ENCODE measurements at places on chromosomes 5 and 9.

- no peak for DNase-seq
These were observed 179.2 kb downstream of the HSPA4 start for GRCh38 chr5:133230823-133231578.

GRCh38 chr9:98766586-98766985 lies 29.8 kb downstream of the ANKS6 start:
- no peak for DNase-seq

- DNase-seq, result no peak
These were observed 1.2 kb upstream of the CAPSL start for GRCh38 chr5:35939639-35940038.

- no peak for DNase-seq
These were observed 47.9 kb downstream of the MEGF10 start for GRCh38 chr5:127338501-127338900.

DNA sequence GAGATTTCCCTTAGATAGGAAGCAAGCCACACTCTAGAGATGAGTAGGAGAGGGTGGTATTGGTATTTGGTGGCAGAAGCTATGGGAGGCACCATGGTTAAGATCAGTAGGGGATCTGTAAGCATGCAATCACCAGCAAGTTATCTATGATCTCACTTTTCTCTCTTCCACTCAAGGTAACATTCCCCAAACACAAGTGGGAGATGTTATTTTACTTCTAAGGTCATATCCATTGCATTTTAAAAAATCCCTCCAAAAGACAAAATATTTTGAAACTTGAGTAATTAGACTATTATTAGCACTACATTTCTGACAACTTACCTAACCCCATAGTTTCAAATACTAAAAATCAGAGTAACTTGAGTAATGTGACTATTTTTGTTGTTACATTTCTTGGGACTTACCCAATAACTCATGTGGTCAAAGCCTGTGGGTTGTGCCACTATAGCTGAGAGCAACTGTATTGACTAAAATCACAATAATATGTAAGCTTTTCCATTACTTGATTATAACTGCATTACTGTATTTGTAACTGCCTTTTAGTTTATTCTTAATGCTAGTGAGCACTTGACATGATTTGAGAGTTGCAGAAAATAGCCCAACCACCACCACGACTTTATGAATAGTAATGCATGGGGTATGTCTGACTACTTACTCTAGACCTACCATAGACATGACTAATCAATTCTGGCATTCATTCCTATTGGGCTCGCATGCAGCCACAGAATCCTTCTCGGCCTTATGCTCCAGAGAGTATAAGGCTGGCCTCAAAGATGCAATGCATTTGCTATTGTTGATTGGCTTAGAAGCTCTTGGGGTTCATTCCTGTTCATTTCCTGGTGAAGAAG lies 264.7 kb downstream of the TRIM32 start:
- DNase-seq, result no peak

- DNase-seq, result no peak
These were observed 40.7 kb downstream of the TRIP13 start for GRCh38 chr5:933251-933861.

DNA sequence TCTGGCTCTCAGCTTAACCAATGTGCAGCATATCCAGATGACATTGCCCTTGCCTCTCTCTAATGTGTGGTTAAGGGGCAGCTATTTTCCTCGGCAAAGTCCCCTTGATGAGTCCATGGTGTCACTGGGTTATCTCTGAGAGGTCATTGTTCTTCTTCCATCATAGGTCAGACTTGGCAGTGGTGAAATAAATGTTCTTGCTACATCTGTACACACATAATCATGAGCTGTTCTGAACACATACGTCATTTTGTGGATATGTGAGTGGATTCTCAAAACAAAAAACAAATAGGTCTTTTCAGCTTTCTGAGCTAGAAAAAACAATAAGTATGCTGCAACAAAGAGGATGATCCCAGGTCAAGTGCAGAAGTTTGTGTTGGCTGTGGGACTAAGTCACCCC lies 134.7 kb upstream of the PTPN3 start:
- DNase-seq, result no peak

GRCh38 chr5:94820488-94820887 lies 202.0 kb downstream of the SLF1 start:
- no peak for DNase-seq

DNA sequence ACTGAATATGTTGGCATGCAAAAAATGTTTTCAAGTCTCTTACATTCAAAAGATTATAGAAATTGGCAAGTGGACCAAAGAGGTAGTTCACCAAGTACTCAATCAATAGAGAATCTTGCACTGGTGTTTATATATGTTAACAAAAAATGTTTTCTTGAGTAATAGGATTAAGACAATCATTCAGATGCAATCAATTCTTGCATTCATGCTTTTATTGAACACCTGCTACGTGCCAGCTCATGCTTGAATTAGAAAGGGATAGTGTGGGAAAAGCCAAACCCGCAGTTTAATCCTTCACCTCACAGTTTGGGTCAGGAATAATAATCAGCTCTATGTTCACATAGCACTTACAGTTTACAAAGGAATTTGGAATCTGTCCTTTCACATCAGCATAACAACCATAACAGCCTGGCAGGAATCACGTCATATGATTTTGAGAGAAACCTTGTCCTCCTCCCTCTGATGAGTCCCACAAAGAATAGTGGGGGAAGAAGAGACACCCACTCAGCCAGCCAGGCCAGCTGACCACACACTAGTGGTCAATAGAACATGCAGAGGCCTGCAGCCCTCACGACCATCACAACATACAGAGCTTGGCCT lies 36.8 kb upstream of the FRRS1L start:
- no peak for DNase-seq

Data from stimulated activated CD8-positive, alpha-beta memory T cell treated with anti-CD3 and anti-CD28 coated beads, Interleukin-7, amount 100 ng/mL, for 4 hours (primary cell).